ENCODE measurements at places on chromosomes 13 and 19. TPM values are rescaled to one million over a fixed set of nuclear protein-coding genes. Genes with fewer than 3 reads are reported as not detected.

PSPN gene
- total RNA-seq = 0.22 TPM

TNNT1 gene
- not detected for total RNA-seq

SLITRK5 gene
- not detected for total RNA-seq

ZNF468 gene
- total RNA-seq = 19.1 TPM

PDX1 gene
- not detected for total RNA-seq

GRCh38 chr13:31073859-31074718 lies 87.6 kb downstream of the HSPH1 start:
- DNase-seq = peak; percentile 59

GRCh38 chr13:66781241-66781640 lies 448.9 kb downstream of the PCDH9 start:
- DNase-seq = no peak

Measured in GM23248 (cell line).